Coronary artery (tissue), 2 donors: ENCODE measurements at places on chromosomes 7 and 10.

GRCh38 chr10:61994405-61995219, 93.1 kb downstream of the ARID5B start:
- DNase-seq, result no peak

DNA sequence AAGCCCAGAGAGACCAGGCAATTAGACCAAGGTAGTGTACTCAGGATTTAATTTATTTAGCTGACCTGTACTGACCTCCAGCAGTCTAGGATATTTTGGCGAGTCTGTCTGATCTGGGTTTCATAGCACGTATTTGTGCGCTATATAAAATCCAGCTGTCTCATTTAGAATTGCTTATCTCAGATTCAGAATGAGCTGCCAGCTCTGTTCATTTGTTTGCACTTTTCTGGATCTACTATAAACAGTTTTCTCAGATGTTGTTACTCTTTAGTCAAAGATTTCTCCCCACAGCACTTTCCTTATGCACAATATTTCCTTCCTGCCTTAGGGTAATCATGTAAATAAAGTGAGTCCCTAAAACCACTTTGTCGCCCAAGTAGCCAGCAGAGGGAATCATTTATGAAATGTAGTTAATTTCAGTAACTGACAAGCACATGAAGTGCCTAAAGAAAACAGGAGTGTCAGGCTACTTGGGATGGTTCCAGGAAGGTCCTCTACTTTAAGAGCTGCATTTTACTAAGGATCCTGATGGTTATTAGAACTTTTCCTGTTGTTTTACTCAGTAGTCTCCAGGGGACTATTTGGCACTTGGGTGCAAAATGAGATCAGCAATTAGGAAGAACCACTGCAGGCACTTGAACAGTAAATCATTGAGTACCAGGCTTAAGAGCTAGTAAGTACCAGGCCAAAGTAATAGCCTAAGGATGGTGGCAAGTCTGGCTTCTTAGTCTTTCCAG, 226.4 kb downstream of the TWIST1 start:
- DNase-seq, result no peak

GRCh38 chr10:1854271-1854670, 116.9 kb upstream of the ADARB2 start:
- DNase-seq, result no peak

- DNase-seq, result no peak
Observed at GRCh38 chr7:118005026-118005425, 131.8 kb upstream of the CTTNBP2 start.

- no peak for DNase-seq
Observed at GRCh38 chr7:132234711-132235110, 341.6 kb downstream of the PLXNA4 start.

- no peak for DNase-seq
Observed at GRCh38 chr7:94654783-94655125, 1.2 kb downstream of the SGCE start.

GRCh38 chr7:158976468-158976848, 120.1 kb downstream of the DYNC2I1 start:
- DNase-seq, result no peak

DNA sequence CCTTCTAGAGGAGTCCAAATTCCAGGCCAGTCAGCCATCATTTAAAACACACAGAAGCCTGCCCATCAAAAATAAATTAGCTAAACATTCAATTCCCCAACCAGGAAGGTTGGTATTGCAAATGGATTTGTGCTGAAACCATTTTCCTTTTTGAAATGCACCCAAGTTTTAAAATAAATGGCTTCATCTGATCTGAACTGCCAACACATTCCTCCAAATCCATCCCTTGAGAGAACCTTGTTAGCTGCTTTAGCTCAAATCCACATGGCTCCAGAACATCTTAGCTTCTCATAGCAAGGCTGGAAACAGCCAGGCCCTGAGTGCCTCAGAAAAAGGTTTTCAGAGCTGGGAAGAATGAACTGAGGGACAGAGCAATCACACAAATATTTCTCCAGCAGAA, 306.3 kb downstream of the FZD1 start:
- DNase-seq, result no peak

- no peak for DNase-seq
Observed at GRCh38 chr10:1064964-1065247, 8.7 kb downstream of the WDR37 start.

DNA sequence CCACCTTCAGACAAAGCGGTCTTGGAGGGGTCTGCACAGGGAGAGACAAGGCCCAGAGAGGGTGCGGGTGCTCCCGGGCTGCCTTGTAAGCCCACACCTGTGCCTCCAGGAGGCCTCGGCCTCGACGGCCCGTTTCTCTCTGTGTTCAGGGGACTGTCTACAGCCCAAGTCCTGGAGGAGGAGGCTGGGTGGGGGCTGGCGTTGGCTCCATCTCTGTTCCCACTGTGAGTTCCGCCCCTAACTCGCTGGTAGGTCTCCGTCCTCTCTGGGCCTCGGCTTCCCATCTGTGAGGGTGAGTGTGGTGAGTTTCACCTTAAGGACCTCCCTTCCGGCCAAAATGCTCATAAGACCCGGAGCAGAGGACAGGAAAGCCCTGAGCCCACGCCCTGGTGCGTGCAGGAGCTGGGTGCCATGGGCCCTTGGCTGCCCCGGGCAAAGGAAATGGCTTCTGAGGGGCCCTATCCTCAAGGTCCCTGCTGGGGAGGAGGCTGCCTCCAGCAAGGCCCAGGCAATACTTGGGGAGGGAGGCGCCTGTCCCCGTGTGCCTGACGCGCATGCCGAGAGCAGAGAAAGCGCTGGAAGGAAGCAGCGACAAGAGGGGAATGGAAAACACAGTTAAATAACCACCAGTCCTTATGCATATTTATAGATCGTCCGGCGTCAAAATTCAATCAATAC, 276.8 kb downstream of the ELFN1 start:
- DNase-seq, result no peak

DNA sequence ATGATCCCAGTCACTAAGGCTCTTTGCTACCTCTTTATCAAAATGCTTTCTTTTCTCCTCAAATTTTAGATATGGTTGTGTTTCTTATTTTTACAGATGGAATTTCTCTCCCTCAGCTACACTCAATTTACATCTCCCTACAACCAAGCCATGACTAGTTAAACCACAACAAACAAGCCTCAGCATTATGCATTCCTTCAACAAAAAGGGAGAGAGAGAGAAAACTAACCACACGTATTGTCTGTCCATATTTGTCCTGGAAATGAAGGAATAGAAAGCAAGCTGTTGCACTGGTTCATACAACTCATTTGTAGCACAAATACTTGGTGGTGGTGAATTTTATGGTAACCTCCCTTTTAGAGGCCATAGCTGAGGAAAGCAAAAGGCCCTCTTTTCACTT, 286.4 kb downstream of the AHR start:
- no peak for DNase-seq

DNA sequence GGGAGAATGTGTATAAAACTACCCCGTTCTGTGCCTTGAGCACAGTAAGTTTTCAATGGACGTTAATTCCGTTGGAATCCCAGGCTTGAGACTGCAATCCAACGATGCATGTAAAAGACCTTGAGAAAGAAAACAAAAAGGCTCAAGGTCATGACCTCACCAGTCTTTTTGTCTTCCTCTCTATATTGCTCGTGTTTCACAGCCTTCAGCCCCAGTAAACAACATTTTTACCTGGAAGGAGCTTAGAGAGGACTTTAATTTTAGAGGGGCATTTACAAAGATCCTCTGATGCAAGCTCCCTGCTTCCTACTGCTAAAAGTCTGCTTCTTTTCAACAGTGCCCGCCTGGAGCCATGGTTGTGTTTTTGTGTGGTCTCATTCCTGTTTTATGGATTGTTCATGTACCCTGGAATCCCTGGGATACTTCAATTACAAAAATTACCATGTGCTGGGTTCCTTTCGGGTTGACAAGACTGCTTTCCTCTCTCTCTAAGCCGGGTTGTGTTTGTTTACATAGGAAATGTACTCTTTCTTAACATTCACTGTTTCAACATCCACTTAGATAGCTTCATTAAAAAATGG, 320.1 kb upstream of the NFE2L3 start:
- no peak for DNase-seq

- DNase-seq, result no peak
Observed at GRCh38 chr7:92872701-92873100, 36.3 kb upstream of the CDK6 start.

DNA sequence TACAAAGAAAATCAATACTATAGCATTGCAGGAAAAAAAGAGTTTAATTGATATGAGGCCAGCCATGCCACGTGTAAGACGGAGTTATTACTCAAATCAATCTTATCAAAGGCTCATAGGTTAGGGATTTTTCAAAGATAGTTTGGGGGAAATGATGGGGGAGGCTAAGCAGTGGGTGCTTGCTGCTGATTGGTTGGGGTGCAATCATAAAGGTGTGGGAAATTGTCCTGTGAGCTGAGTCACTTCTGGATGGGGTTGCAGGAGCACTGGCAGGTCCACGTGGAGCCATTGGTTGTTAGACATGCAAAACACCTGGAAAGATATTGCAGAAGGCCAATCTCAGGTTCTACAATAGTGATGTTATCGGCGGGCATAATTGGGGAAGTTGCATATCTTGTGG, 319.2 kb upstream of the COBL start:
- no peak for DNase-seq

DNA sequence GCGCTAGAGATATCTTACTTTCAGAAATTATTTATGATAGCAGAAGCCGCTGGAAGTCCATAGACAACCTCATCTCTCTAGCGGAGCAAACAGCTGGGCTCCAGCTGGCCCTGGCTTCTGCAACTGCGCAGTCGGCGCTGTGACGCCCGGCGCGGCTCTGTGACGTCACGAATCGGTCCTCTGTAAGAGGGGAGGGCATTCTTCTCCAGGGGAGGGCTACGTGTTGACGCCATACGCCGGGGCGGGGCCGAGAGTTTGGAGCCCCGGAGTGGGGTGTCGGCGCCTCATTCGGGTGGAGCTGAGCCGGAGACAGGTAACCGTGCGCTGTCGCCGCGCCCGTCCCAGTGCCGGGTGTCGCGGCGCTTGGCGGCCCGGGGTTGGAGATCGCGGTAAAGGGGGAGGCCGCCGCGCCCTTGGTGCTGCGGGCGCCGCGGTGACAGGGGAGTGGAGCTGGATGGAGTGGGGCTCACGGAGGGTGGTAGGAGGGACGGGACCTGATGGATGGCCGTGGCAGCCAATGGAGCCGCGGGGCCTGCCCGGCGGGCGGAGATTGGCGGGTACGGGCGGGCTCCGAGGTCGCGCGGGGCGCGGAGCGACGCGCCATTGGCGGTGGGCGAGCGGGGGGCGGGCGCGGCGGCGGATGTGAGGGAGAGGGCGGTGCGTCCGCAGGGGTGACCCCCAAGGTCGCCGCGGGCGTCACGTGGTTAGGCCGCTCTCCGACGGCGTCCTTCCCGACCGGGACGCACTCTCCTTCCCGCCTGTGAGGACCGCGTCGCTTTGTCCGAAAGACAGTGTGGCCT, at the start of gene OGDH:
Gene OGDH (plus strand): TSS at position 287 of the 800 bp plus-strand sequence. CDS start 17,717 bp downstream, outside the sequence.
- peak; percentile 99 for DNase-seq

- DNase-seq, result no peak
Observed at GRCh38 chr10:84783386-84783785, 455.0 kb downstream of the CCSER2 start.

GRCh38 chr10:77041636-77042258, 595.9 kb downstream of the KCNMA1 start:
- no peak for DNase-seq

DNA sequence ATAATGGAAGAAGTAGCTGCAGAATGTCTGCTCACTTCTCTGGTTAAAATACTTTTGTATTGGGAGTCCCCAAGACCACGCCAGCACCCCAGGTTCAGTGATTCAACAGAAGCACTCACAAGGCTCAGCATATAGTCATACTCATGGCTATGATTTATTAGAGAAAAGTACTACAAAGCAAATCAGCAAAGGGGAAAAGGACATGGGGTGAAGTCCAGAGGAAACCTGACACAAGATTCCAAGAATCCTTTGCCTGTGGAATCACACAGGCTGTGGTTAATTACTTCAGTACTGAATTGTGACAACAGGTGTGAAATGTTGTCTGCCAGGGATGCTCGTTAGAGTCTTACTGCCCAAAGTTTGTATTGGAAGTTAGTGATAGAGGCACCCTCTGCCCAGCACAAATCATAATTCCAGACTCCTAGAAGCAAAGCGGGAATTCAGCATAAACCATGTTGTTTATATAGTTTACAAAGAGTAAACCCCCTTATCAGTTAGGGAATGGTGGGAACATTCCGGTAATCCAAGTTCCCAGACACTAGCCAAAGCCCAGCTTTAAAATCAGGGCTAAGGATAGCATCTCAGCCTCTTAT, 79.4 kb downstream of the HYCC1 start:
- no peak for DNase-seq

GRCh38 chr7:117217106-117218035, 105.5 kb downstream of the WNT2 start:
- DNase-seq, result no peak
